ENCODE measurements at places on chromosomes 4 and X. TPM values are rescaled to one million over a fixed set of nuclear protein-coding genes. Genes with fewer than 3 reads are reported as not detected.

The TMEM131L gene
- 49.6 TPM for total RNA-seq

The ADGRL3 gene
- 411 TPM for total RNA-seq

The C4orf54 gene
- 0.21 TPM for total RNA-seq

The DCHS2 gene
- 15.9 TPM for total RNA-seq

The GPRASP3 gene
- 14.1 TPM for total RNA-seq

The PCDH18 gene
- 258 TPM for total RNA-seq

DNA sequence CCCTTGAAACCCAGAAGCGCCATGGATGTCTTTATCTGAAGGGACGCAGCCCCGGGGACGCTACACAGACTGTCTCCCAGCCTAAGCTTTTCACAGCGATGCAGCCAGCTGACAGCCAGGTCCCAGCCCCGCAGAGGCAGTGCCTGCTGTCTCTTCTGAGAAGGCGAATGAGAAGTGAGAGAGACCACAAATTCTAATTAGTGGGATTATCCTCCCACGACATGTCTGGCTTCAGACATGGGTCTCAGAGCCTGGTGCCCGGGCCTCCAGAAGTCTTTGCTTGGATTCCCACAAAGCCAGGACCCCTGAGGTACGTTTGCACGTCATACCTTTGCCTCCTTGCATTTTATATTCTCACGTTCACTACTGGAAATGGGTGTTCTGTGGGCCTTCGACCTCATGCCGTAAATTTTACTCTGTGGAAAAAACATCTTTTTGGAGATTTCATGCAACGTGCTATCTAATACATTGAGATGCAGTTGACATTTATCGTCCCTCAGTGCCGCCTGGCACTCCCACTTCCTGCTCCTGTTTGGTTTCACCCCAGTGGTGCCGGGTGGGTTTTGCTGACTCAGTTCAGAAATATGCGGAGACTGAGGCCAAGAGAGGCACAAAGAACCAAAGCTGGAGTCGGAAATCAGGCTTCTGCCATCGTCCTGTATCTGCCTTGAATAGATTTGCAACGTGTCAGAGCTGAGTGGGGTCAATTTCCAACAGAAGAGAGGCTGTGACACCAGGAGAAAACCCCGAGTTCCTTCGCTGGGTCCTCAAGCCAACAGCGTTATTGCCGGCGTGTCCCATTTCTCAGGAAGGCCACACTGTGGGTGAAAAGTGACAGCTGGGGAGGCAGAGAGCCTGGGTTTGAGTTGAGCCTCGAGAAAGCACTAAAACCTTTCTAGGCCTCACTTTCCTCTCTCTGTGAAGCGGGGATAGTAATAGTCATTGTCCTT lies 114.4 kb downstream of the STK32B start:
- H3K27ac ChIP-seq, result no peak overlapping the region
- no peak overlapping the region for H3K4me3 ChIP-seq
- no peaks in the 10 kb centered on the region for H3K27me3 ChIP-seq

GRCh38 chr4:26028793-26029567 lies 115.0 kb downstream of the SMIM20 start:
- DNase-seq, result peak; percentile 81
- H3K36me3 ChIP-seq, result no peaks in the 10 kb centered on the region
- H3K4me1 ChIP-seq, result peaks cover 5% of the 10 kb centered on the region

- no peaks in the 10 kb centered on the region for H3K4me1 ChIP-seq
- H3K27me3 ChIP-seq, result no peaks in the 10 kb centered on the region
- DNase-seq, result no peak
Observed at GRCh38 chrX:153340111-153340510, 6.2 kb downstream of the ZNF275 start.

DNA sequence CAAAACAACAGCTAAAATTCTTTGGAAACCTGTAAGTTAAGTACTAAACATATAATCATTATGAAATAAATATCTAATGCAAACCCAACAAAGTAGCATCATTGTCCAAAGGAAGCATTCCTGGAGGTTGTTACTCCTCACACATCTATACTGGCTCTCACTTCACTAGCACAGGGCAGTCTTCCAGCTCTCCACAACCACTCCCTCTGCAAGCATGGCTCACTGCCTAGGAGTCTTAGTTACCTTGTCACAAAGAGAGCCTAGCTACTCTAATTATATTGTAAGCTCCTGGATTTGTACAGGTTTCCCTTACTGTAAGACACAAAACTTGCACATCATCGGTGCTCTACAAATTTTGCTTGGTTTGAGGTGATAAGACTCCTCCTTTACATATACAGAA lies 76.1 kb downstream of the AMMECR1 start:
- DNase-seq, result peak; percentile 16
- no peaks in the 10 kb centered on the region for H3K36me3 ChIP-seq
- no peaks in the 10 kb centered on the region for H3K27me3 ChIP-seq

DNA sequence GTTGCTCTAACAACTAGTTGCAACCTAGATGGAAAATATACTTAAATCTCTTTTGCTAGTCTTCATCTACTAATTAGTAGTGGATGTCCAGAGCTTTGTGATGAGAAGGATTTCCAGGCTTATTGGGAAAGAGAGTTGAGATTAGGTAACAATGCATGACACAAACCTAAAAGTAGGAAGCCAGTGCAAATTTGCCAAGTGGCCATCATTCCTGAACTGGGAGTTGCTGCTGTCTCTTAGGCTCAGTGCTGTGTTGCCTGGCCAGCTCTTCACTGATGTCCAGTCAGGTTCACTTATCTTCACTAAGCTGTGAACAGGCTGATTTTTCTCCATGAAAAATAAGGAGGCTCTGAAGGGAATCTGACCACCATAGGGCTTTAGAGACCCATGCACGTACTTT lies 105.6 kb upstream of the AMOT start:
- DNase-seq, result no peak
- H3K27me3 ChIP-seq, result no peaks in the 10 kb centered on the region
- no peaks in the 10 kb centered on the region for H3K36me3 ChIP-seq
- H3K4me3 ChIP-seq, result no peak overlapping the region
- no peaks in the 10 kb centered on the region for H3K4me1 ChIP-seq
- no peak overlapping the region for H3K27ac ChIP-seq

DNA sequence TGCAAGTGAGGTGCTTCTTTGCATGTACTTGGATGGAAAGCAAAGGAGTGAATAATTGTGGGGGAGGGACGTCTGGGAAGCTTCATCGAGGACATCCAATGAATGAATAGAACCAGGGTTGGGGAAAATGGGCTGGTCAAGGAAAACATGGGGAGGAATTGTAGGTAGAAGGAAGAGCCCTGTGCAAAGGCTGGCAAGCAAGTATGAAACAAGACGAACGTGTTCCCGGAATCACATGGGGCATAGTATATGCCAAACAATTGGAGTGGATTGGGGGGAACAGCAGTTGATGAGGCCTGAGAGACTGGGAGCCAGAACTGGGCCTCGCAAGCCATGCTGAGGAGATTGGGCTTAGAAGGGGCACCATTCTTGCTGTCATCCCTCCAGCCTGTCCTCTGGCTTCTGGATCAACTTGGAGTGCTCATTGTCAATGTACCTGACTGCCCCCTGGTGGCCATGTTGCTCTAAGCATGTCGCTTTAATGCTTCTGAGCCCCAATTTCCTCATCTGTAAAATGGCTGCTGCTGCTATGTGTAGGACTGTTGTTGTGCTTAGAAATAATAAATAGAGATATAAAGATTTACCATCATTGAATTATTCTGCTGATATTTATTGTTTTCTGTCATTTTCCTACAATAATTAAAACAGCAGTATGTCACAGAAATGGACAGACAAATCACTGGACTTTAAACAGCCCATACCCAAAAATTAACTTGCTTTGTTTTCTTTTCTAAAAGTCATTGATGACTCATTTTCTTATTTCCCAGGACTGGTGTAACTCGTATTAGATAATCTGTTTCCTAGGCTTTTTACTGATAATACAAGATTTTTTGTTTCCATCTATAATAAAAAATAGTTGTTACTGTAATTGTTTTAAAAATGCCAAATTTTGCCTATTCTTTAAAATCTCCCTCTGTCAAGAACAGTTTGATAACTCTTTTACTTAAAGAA lies 66.4 kb downstream of the JADE3 start:
- H3K4me1 ChIP-seq, result no peaks in the 10 kb centered on the region
- H3K36me3 ChIP-seq, result no peaks in the 10 kb centered on the region
- H3K27me3 ChIP-seq, result peaks cover 3% of the 10 kb centered on the region
- H3K27ac ChIP-seq, result no peak overlapping the region
- DNase-seq, result peak; percentile 63
- H3K4me3 ChIP-seq, result no peak overlapping the region

- DNase-seq, result no peak
- no peak overlapping the region for H3K4me3 ChIP-seq
- no peaks in the 10 kb centered on the region for H3K4me1 ChIP-seq
- no peaks in the 10 kb centered on the region for H3K27me3 ChIP-seq
- no peaks in the 10 kb centered on the region for H3K36me3 ChIP-seq
Observed at GRCh38 chr4:125303058-125303457, 11.7 kb upstream of the FAT4 start.

DNA sequence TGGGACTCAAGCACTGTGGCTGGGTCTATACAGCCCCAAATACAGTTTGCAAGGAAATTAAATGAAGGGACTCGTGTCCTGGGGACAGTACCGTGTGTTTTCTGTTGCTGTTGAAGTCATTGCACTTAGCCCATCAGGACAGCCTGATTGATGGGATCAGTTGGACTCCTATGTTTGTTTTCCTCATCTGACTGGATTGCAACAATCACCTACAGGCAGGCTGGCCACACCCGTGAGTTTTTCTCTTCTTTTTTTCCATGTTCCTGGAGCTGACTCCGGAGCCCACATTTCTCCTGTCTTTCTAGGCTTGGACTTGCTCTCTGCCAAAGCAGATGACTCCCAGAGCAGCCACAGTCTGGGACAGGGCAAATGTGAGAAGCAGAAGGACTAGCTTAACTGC lies 38.1 kb downstream of the RTL9 start:
- no peaks in the 10 kb centered on the region for H3K27me3 ChIP-seq
- H3K36me3 ChIP-seq, result no peaks in the 10 kb centered on the region
- no peaks in the 10 kb centered on the region for H3K4me1 ChIP-seq
- no peak overlapping the region for H3K4me3 ChIP-seq

- H3K27me3 ChIP-seq, result no peaks in the 10 kb centered on the region
- peak within 1 kb of the TSS; percentile 67 for H3K27ac ChIP-seq
- peak; percentile 81 for DNase-seq
- H3K4me1 ChIP-seq, result no peaks in the 10 kb centered on the region
Observed at GRCh38 chrX:91434351-91435168, at the start of gene PABPC5. PABPC5 (plus strand) TSS chrX:91434839; CDS start chrX:91435578, 739 bp downstream.

DNA sequence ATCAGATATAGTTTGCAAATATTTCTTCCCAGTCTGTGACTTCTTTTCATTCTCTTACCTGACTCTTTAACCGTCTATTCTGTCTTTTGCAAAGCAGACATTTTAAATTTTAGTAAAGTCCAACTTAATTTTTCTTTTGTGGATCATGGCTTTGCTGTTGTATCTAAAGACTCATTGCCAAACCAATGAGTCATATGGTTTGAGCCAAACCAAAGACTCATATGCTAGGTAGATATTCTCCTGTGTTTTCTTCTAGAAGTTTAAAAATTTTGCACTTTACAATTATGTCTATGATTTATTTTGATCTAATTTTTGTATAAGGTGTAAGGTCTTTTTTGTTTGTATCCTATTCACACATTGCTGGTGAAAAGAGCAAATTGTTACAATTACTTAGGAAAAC lies 446.8 kb downstream of the ANKRD50 start:
- DNase-seq, result no peak
- H3K27ac ChIP-seq, result no peak overlapping the region
- H3K4me1 ChIP-seq, result no peaks in the 10 kb centered on the region
- no peak overlapping the region for H3K4me3 ChIP-seq
- H3K36me3 ChIP-seq, result no peaks in the 10 kb centered on the region

DNA sequence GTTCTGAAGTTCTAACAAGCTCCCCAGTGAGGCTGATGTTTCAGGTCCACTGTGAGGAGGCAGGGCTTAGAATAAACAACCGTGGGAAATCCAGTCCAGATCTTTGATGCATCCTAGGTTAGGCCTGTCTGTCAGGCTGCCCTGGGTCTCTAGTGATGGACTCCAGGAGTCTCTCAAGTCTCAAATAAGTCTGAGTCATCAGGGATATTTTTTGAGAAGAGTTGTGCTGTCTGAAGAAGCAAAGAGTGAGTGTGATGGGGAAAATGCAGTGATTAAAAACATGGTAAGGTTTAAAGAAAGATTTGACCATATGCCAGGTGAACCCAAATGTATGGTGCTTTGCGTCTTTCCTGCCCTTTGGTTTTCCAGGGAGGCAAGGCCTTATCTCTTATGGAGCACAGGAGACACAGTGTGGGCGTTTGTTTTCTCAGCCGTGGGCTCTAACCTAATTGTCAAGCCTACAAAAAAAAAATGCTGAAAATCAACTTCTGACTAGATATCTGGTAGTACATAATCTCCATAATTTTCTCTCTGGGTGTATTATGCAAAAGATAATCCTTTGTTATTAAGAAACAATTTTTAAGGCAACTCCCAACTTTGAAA lies 100.7 kb downstream of the PTTG2 start:
- no peaks in the 10 kb centered on the region for H3K36me3 ChIP-seq
- peaks cover 9% of the 10 kb centered on the region for H3K4me1 ChIP-seq
- H3K4me3 ChIP-seq, result no peak overlapping the region
- no peaks in the 10 kb centered on the region for H3K27me3 ChIP-seq
- peak overlapping the region; percentile 74 for H3K27ac ChIP-seq

Measured in uterus (tissue), 4 donors.